ENCODE measurements at places on chromosomes 7 and 10.

DNA sequence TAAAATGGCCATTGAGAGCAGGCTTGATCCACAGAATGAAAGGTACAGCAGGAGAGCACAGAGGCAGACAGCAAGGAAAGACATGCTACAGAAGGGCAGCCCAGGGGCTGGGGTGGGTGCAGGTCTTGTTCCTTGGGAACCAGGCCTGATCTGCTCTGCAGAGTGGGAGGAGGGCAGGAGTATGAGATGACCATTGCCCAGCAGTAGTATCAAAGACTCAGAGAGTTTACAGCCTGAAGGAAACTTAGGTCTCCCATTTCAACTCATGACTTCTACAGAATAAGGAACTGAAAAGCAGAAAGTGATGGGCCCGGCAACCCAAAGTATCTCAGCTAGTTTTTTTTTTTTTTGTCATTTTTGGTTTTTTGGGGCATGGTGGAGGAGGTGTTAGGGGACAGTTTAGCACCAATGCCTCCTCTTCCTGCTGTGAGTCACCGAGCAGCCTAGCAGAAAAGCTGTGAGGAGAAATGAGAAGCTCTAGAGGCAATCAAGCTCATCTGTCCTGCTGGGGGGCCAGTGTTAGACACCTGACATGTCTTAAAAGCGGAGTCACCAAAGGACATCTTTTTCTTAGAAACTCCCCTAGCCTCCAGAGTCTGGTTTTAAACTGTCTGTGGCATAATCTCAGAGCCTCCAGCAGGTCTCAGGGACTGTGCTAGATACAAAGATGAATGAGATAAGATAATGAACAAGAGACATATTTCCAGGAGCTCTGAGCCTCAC, 34.3 kb upstream of the HERPUD2 start:
- no peak for DNase-seq

DNA sequence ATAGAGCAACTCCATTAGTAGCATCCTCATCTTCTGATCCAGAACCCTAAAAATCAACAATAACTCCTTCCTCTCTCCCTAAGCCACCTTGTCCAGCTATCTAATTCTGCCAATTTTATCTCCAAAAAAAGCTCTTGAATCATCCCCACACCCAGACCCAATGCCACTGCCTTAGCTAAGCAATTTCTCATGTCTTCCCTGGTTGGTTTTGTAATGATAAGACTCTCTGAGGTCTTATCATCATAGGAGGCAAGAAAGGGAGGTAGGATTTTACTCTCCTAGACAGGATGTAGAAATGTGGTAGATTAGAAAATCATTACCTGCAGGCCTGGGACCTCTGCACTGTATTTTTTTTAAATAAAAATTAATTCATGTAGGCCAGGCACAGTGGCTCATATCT, 283.5 kb upstream of the NEBL start:
- no peak for DNase-seq

DNA sequence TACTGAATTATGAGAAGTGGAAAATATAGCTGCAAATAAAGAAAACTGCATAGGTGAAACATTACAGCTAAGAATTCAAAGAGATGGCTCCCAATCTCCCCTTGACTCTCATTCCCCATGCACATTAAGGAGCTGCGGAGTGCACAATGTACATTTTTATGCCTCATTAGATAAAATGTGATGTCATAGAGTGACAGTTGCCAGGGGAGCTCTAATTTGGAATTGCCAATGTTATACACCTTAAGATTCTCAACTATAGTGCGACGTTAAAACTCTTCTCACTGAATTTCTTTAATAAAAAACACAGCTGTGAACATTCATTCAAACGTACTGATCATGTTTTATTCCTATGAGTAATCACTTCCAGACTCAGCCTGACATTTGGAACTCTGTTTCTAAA, 386.9 kb upstream of the CELF2 start:
- no peak for DNase-seq

DNA sequence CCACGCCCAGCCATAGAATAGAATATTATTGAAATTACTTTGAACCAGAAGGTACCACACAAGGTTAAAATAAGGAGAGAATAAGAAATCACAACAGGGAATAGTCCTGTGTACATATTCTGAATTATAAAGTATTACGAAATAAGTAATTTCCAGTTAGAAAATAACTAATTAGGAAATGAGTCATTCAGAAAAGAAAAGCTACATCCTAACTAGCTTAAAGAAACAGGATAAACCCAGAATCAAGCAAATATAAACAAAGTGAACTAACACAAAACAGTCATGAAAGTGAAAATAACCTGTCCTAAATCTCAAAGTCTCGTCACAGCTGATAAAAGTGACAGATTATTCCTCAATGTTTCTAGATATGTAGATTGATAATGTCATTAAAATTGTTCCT, 74.8 kb upstream of the NEBL start:
- DNase-seq, result no peak

GRCh38 chr10:89792187-89792586, 90.8 kb downstream of the KIF20B start:
- DNase-seq, result no peak

DNA sequence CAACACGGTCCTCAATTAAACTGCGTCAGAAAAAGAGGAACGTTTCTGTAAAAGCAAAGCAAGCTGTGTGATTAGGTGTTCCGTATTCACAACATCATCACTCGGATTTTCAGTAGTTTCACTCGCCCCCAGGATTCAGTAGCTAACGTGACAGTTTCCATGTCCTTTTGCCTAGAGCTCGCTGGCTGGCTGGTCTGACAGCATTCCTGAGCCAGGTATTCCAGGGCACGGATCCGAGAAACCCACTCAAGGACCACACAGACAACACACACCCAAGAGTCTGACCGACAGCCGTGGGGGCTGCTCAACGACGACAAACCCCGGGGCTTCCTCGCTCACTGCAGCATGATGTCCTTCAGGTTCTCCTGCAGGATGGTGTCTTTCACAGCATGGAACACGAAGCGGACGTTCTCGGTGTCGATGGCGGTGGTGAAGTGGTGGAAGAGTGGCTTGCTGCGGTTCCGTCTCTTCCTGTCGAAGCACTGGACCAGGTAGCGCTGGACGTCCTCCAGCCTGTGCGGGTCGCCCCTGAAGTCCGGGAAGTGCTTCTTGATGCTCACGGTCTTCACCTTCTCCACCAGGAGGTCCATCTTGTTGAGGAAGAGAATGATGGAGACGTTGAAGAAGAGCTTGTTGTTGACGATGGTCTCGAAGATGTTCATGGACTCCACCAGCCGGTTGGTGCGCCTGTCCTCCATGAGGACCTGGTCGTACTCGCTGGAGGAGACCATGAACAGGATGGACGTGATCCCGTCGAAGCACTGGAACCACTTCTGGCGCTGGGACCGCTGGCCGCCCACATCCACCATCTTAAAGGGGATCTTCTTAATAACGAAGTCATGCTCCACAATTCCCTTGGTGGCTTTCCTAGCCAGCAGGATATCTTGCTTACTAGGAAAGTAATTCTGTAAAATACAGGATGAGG, 43.1 kb downstream of the AMZ1 start:
- DNase-seq, result no peak

DNA sequence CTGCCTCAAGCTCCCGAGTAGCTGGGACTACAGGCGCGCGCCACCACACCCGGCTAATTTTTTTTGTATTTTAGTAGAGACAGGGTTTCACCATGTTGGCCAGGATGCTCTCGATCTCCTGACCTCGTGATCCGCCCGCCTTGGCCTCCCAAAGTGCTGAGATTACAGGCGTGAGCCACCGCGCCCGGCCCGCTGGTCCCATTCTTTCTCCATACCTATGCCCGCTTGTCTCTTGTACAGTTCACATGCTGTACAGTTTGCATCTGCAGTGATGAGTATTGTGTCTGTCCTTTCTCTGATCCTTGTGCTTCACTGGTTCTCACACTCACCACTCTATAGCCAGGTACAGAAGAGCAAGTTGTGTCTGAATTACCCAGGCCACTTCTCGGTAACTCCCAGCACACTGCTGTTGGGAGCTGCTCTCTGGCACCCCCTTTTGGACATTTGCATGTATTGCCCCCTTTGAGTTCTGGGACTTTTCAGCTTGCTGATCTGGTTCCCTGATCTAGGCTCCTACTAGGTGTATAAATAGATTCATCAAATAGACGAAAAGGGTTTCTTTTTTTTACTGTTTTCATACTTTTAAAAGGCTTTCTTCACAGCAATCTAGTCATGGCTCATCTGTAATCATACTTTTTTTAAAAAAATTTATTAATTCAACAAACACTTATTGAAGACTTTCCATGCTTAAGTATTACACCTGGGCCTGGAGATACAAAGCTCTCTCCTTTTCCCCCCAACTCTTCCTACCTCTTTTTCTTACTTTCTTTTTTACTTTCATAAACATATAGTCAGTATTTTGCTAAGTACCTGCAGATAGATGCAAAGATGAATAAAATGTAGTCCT, 53.5 kb downstream of the AOAH start:
- DNase-seq, result no peak

DNA sequence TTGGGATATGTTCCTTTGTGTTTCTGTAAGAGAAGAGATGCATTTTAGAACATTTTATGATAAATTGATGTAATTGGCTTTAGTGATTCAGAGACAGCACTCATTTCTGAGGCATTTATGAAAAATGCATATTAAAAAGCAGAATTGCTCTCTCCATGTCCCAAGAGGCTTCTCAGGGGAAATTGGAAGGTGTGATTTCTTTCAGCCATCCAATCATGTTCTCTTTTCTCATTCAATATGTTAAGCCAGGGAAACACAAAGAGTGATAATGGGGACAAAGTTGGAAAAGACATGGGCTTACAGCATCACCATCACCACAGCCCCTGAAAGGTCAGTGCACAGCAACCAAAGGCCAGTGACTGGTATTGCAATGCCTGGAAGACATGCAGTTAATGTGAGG, 129.9 kb upstream of the COL1A2 start:
- DNase-seq, result no peak

- no peak for DNase-seq
These were observed 77.5 kb upstream of the FAM171A1 start for GRCh38 chr10:15448598-15448997.

- no peak for DNase-seq
These were observed 30.0 kb downstream of the ARHGAP22 start for GRCh38 chr10:48574817-48575380.

GRCh38 chr10:123962756-123963530, 71.3 kb upstream of the CPXM2 start:
- DNase-seq, result no peak

GRCh38 chr7:69633122-69633831, 35.0 kb downstream of the AUTS2 start:
- no peak for DNase-seq

GRCh38 chr10:49089557-49090188, 25.6 kb downstream of the VSTM4 start:
- DNase-seq, result no peak

DNA sequence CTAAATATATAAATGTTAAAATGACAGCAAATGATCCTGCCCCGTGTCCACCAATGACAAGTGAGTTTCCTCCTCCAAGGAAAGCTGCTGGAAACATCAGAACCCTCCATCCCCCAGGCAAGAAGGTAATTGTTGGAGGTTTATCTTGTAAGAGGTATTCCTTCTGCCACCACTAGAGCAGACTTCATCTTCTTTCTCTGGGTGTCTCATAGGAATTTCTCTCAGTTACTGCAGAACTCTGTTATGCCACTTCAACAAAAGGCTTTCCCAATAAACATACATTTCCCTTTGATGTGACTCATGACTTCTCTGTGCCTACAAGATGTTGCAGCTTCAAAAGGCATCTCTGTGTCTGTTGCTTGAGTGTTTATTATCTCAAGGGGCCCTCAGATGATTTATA, 279.1 kb downstream of the BMPER start:
- DNase-seq, result no peak

DNA sequence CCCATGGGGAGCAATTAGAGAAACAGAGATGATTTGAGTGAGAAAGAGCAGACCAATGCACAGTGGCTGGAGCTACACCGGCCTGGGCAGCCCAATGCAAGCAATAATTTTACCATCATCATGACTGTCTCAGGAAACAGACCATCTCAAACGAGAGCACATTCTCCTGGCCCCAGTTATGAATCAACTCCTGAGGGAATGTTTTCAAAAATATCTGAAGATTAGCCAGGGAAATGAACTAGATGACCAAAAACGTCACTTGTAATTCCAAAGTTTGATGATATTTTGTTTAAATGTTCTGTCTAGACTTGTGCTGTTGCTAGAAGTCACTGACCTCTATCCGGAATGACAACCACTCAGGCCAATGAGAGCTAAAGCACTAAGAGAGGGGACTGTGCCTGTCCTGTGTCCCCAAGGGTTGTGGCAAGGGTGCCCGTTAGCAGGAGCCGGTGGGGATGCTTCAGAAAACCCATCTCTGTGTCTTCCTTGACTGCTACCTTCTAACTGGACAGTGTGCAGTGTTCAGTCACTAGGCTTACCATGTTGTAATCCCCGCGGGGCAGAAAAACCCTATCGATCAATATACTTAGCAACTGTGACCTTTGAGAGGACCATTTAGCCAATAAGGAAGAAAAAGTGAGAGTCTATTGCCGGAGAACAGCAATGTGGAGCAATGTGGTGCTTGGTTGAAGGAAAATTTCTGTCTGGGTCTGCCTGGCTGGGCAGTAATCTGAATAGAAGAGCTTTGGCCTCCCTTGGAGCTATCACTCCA, 202.4 kb downstream of the ADAM12 start:
- DNase-seq, result no peak

DNA sequence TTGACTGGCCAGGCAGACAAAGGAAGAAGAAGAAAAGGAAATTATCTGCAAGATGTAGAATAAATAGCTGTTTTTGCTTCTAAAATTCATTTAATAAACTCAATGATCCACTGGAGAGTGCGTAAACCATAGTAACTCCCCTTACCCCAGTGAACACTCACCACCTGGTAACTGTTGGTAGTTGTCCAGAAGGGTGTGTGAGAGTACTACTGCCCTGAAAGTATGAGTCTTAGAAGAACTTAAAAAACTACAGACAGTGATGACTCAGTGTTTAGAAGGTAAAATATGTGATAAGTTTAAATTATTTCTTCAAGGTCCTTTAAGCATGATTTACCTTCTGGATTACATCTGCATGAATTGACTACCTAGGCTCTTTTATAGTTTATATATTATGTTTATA, 53.0 kb upstream of the SEMA3A start:
- no peak for DNase-seq

- no peak for DNase-seq
These were observed 100.8 kb downstream of the DNAJB6 start for GRCh38 chr7:157437519-157438061.

- peak; percentile 26 for DNase-seq
These were observed 20.3 kb upstream of the TIAL1 start for GRCh38 chr10:119616882-119617570.

DNA sequence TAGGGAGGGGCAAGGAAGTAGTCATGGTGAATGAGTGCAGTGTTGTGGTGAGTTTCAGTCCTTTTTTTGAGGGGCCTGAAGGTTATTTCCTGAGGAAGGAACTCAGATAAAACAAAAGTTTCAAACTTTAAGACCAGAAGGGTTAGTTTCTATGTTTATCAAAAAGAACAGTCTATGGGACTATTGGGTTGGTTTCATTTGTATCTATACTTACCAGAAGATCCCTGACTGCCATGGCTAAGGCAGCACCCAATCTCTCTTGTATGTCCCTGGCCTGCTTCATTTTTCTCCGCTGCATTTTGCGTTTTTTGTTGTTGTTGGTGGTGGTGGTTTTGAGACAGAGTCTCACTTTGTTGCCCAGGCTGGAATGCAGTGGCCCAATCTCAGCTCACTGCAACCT, 19.3 kb upstream of the GAD2 start:
- DNase-seq, result no peak

- no peak for DNase-seq
These were observed 3.4 kb upstream of the CEP41 start for GRCh38 chr7:130444234-130444633.

- DNase-seq, result no peak
These were observed 55.4 kb downstream of the MICALL2 start for GRCh38 chr7:1403638-1404459.

All from left ventricle myocardium inferior (tissue), 1 donor.